ENCODE measurements at places on chromosomes 12 and 14.

- DNase-seq = no peak
Observed at GRCh38 chr12:39595928-39596327, 23.7 kb downstream of the ABCD2 start.

DNA sequence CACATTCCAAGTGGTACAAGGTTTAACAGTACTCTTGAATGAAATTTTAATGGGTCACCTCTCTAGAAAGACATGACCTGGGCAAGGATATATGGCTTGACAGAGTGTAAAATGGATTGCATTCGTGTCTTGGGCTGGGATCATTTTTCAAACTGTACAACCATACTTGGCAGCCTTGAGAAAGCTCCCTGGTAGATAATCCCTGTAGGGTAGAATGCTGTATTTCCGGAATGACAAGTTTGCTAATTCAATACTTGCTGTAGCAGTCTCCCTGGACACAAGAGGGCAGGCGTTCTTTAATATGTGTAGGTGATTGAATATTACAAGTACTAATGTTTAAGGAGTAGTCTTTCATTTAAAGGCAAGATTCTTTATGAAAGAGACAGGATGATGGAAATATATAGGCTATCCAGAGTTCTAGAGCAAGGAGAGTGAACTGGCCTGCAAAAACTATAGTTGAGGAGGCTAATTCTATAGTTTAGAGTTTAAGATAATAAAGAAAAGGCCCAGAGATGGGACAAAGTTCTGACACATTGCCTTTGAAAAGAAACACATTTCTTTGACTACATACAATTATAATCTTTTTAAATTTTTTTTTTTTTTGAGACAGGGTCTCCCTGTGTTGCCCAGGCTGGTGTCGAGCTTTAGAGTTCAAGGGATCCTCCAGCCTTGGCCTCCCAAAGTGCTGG is 53.4 kb downstream of the PLBD1 start:
- no peak for DNase-seq

DNA sequence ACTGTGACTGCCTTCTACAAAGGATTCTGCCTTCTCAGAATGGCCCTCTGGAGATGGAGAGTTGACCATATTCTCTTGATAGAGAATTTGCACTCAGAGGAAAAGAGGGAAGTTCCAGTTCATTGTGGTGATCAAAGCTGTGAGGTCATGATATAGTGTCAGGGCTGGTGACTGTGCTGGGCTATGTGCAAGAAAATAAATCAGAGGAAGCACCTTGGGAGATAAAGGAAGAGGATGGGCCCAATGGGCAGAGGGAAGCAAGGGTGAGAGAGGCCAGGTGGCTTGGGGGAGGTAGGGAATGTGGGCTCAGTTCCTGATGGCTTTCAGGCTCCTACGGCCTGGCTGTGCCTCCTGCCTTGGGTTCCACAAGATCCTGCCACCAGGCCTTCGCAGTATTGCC is 145.8 kb downstream of the SLC8A3 start:
- no peak for DNase-seq

DNA sequence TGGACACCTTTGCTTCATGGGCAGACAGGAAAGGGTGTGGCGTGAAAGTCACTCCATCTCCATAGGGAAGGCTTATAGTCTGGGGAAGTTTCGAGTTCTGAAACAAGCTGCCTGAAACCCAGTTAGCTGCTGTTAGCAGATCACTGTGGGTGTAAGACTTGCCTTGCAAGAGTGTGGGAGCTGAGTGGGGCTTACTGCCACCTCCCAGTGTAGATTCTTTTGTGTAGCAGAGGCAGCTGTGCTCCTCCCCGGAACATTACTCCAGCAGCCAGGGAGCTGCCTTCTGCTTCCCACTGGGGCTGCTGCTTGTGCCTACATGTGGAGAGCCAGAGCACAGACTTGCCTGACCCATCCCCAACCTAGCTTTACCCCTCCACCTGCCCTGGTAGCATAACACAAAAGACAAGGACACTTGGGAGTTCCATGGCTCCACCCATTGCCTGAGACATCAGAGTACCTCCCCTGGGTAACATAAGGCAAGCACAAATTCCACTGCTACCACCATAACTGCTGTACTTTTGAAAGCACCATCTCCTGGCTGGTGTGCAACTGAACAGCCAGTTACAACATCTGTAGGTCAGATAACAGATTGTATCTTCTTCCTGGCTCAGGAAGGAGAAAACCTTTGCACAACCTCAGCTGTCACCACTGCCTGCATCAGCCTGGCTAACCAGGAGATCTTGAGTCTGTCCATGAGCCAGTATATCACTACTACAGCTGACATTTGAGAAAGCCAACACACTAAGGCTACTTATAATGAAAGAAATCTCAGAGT is 69.5 kb downstream of the ADAMTS20 start:
- DNase-seq = no peak

DNA sequence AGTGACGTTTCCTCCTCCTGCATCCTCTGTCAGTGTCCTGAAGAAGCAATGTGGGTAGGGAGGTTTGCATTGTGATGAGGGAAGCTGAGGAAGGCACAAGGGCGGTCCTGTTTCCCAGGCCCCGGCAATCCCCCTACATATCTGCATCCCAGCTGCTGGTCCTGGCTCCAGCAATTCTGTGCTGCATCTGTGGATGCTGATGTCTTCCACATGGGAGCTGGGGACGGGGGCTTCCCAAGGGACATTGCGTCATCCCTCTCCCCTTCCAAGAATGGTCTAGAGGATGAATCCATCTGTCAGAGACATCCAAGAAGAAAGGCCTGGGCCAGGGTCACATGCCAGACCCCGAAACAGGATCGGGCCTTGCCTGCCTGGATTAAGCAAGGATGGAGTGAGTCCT is 52.1 kb downstream of the TSPAN11 start:
- no peak for DNase-seq

- DNase-seq = no peak
Observed at GRCh38 chr14:46248001-46248630, 403.5 kb downstream of the RPL10L start.

DNA sequence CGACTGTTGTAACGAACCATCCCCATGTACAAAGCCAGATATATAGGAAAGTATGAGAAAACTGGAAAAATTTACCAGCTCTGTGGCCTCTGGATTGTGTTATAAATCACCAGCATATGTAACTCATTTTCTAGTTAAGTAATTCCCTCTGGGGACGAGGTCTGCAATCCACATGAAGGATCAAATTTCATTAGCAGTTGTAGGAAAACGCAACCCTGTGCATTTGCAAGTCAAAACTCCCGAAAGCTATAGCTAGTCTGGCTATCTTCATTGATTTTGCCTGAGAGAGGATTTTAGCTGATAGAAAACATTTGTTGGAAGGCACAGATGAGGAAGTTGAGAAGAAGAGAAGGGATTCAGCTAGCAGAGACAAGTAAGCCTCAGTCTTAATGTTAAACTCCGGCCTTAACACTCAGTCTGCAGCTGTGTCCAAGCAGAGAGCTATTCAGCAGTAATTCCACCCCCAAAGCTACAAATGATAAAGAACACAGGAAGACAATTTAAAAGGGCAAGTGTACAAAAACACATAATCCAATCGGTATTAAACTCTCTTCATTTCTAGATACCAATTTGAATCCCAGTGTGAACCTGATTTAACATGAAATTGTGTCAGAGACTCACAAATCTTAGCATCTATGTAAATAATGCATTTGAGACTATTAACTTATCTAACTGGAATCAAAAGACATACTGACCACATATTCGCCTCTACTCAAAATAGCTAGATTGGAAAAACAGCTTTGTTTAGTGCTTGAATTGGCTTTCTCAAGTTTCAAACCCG is 54.2 kb upstream of the CERS5 start:
- DNase-seq = no peak

GRCh38 chr14:99436247-99437180 is 44.1 kb downstream of the SETD3 start:
- DNase-seq = no peak

DNA sequence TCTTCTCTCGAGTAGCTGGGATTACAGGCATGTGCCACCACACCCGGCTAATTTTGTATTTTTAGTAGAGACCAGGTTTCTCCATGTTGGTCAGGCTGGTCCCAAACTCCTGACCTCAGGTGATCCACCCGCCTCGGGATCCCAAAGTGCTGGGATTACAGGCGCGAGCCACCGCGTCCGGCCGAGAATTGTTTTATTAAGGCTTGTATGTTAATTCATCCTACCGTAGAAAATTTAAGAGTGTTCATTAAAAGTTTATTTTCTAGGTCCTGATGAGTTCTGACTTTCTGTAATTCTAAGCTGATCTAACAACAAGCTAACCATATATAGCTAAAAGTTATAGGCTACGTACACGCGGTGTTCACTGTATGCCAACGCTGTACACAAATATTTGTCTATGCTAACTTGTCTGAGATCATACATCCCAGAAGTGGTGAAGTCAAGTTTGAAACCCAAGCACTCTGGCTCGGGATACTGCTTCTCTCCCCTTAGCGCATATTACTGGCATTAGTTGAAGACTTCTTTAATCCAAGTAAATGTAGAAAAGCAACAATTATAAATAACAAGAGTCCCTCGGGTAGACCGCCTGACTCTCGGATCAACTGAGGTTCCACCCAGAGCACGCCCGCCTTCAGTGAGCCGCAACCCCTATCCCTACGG is 570 bp upstream of the MRPS35 start:
- DNase-seq = no peak

DNA sequence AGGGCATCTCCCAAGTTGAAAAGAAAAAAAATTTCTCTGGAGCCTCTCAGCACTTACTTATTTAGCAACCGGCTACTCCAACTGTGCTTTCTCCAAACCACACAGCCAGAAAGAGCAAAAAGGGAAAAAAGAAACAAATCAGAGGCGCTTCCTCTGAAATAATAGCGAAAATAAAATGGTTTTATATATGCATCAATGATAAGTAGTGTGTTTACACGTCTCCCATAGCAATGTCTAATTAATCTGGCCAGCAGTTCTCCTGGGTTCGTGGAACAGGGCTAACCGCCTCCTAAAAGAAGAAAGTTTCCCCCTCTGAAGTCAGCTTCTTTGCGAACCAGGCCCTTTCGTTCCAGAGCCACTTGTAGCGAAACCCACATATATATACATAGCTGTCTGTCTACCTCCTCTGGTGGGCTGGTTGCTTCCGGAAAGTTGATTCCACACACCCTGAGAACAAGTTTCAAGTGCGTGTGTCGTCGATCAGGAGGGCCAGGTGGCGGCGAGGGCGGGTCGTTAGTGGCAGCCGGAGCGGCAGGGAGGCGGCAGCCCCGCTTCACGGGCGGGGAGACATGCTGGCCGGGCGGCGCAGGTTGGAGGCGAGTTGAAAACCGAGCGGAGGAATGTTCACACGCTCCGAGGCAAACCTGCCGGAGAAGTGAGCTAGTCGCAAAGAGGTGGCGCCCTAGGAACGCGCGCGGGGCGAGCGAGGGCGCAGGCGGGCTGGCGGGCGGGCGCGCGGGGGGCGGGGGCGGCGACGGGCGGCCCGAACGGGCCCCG is 2.7 kb downstream of the PTHLH start:
- DNase-seq = no peak

DNA sequence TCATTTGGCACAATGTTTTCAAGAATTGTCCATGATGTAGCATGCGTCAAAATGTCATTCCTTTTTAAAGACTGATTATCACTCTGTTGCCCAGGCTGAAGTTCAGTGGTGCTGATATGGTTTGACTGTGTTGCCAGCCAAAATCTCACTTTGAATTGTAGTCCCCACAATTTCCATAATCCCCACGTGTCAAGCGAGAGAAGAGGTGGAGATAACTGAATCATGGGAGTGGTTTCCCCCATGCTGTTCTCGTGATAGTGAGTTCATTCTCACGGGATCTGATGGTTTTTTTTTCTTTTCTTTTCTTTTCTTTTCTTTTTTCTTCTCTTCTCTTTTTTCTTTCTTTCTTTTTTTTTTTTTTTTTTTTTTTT is 21.8 kb upstream of the LRRK2 start:
- no peak for DNase-seq

DNA sequence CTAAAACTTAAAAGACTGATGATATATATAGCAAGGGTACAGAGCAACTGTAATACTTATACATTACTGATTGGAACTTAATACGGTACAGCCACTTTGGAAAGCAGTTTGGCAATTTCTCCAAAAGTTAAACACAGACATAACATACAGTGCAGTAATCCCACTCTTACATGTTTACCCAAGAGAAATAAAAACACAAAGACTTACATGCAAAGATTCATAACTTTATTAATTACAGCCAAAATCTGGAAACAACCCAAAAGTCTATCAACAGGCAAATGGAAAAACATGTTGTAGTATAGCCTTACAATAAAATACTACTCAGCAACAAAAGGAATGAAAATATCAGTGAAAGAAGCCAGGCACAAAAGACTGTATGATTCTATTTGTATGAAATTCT is 84.6 kb downstream of the GARIN6 start:
- no peak for DNase-seq

GRCh38 chr12:52857500-52857899 is 8.7 kb upstream of the KRT78 start:
- no peak for DNase-seq
